ENCODE measurements at places on chromosomes 12 and 14. TPM values are rescaled to one million over a fixed set of nuclear protein-coding genes. Genes with fewer than 3 reads are reported as not detected.

DNA sequence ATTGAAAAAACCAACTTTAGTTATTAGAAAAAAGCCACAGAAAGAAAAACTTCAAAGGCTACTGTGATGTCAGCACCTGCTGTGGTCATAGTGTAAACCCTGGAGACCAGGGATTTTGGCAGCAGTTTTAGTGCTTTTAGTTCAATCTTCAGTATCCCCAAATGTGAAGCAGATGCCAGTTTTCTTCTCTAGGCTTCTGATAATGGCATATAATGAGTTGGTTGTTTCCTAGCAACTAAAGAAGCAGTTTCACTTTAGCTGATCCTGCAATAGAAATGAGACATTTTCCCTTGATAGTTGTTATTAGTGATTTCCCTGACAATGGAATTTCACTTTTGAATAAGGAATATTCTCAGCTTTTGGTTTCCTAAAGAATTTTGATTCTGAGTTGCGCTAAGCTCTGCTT, 131.2 kb downstream of the NUBPL start:
- no peak overlapping the region for H3K27ac ChIP-seq
- H3K27me3 ChIP-seq: no peaks in the 10 kb centered on the region
- no peak for DNase-seq

GRCh38 chr14:31326111-31326510, 94.2 kb downstream of the HEATR5A start:
- H3K4me3 ChIP-seq: no peak overlapping the region
- no peak for DNase-seq
- no peaks in the 10 kb centered on the region for H3K27me3 ChIP-seq
- H3K4me1 ChIP-seq: no peaks in the 10 kb centered on the region
- H3K27ac ChIP-seq: no peak overlapping the region

DNA sequence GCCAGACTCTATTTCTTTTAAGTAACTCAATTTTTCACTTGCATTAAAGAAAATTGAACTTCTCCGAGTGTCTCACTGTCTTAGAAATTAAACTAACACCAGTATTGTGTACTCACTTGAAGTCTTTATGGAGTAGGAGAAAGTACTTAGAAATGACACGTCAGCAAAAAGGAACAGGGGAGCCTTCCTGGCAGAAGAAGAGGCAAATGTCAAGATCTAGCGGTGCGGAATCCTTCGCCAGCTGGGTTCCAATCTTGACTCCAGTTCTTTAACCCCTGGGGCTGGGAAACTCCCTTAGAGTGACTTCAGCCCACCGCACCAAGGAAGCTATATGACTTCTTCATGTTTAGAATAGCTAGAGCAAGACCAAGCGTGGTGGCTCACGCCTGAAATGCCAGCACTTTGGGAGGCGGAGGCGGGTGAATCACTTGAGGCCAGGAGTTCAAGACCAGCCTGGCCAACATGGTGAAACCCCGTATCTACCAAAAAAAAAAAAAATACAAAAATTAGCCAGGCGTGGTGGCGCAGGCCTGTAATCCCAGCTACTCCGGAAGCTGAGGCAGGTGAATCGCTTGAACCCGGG, 34.4 kb downstream of the WBP11 start:
- no peaks in the 10 kb centered on the region for H3K27me3 ChIP-seq
- H3K36me3 ChIP-seq: no peaks in the 10 kb centered on the region
- peak overlapping the region; percentile 99 for H3K27ac ChIP-seq
- H3K4me3 ChIP-seq: peak overlapping the region; percentile 97
- no peak for DNase-seq
- peaks cover 12% of the 10 kb centered on the region for H3K4me1 ChIP-seq

DNA sequence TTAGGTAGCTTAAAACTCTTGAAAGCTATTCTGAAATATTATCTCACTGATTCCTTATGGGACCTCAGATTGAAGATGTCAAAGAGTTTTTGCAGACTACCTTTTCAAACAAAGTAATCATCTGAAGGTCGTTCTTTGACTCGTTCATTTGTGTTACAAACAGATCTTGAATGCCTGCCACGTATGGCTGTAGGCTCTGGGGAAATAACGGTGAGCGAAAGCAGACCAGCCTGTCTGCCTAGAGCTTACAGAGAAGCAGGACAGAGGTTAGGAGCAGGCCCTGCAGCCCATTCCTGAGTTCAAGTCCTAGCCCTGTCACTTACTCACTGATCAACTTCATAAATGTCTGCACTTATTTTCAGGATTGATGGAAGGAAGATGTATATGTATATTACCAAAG, 83.6 kb downstream of the FLRT2 start:
- H3K36me3 ChIP-seq: no peaks in the 10 kb centered on the region
- H3K27ac ChIP-seq: no peak overlapping the region
- DNase-seq: no peak
- no peaks in the 10 kb centered on the region for H3K4me1 ChIP-seq
- H3K27me3 ChIP-seq: no peaks in the 10 kb centered on the region
- H3K4me3 ChIP-seq: no peak overlapping the region

- no peak overlapping the region for H3K27ac ChIP-seq
- no peak overlapping the region for H3K4me3 ChIP-seq
- no peaks in the 10 kb centered on the region for H3K36me3 ChIP-seq
- no peak for DNase-seq
Observed at GRCh38 chr12:17489452-17489851, 600.5 kb downstream of the RERGL start.

- no peaks in the 10 kb centered on the region for H3K27me3 ChIP-seq
- no peaks in the 10 kb centered on the region for H3K36me3 ChIP-seq
- H3K4me1 ChIP-seq: no peaks in the 10 kb centered on the region
- DNase-seq: no peak
- no peak overlapping the region for H3K4me3 ChIP-seq
Observed at GRCh38 chr14:47439953-47440352, 235.5 kb downstream of the MDGA2 start.

- no peaks in the 10 kb centered on the region for H3K36me3 ChIP-seq
- H3K27ac ChIP-seq: no peak within 1 kb of the TSS
- peaks cover 12% of the 10 kb centered on the region for H3K27me3 ChIP-seq
- H3K4me3 ChIP-seq: no peak within 1 kb of the TSS
- DNase-seq: no peak
Observed at GRCh38 chr14:50871914-50872732, at the start of gene ABHD12B. TSS of gene ABHD12B (plus strand) at chr14:50872053. CDS start at chr14:50872175, 122 bp downstream.

- no peak overlapping the region for H3K4me3 ChIP-seq
- H3K36me3 ChIP-seq: no peaks in the 10 kb centered on the region
- H3K27me3 ChIP-seq: no peaks in the 10 kb centered on the region
Observed at GRCh38 chr14:36134038-36134437, 42.5 kb downstream of the PTCSC3 start.

DNA sequence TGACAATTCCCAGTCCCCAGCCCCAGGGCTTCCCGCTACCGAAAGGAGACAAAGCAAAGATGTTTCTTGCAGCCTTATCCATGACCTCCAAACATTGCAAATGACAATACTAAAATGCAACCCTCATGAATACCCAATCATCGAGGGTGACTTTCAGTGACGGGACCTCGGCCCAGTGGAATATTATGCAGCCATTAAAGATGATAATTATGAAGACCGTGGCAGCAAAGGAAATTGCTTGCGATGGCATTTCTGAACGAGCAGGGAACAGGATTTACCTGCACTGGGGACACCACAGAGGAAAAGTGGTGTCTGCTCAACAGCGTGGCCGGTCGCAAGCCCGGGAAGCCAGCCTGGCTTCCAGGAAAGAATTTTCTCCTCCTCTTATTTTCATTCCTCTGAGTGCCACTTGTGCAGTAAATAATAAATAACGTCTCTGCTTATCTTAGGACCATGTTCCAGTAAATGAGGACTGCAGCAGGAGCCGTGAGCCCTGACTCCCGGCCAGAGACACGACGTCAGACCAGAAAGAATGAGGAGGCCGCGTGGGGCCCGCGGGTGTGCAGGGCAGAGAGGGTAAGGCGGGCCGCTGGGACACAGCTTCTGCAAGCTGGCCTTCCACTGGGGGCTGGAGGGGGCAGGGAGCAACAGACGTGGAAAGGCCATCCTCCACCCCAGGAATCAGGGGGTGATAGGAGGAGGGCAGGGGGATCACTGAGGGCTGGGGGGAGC, 6.6 kb downstream of the C14orf180 start:
- no peak for DNase-seq
- no peak overlapping the region for H3K4me3 ChIP-seq
- no peaks in the 10 kb centered on the region for H3K36me3 ChIP-seq
- no peaks in the 10 kb centered on the region for H3K4me1 ChIP-seq

DNA sequence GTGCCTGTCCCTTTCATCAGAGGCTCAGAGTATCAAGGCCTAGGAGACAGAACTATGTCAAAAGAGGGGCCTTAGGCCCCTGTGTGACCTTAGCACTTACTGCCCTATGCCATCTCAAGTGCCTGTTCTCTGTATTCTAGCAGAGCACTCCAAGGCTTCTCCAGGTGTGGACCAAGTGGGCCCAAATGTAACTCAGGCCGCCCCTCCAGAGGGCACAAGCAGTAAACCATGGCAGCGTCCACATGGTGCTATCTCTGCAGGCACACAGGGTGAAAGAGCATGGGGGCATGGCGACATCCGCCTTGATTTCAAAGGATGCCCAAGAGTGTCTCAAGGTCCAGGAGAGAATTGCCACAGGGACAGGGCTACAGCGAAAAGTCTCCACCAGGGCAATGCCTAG, 628.7 kb downstream of the RPS29 start:
- H3K27me3 ChIP-seq: no peaks in the 10 kb centered on the region
- H3K36me3 ChIP-seq: no peaks in the 10 kb centered on the region
- no peak overlapping the region for H3K27ac ChIP-seq
- no peak overlapping the region for H3K4me3 ChIP-seq

DNA sequence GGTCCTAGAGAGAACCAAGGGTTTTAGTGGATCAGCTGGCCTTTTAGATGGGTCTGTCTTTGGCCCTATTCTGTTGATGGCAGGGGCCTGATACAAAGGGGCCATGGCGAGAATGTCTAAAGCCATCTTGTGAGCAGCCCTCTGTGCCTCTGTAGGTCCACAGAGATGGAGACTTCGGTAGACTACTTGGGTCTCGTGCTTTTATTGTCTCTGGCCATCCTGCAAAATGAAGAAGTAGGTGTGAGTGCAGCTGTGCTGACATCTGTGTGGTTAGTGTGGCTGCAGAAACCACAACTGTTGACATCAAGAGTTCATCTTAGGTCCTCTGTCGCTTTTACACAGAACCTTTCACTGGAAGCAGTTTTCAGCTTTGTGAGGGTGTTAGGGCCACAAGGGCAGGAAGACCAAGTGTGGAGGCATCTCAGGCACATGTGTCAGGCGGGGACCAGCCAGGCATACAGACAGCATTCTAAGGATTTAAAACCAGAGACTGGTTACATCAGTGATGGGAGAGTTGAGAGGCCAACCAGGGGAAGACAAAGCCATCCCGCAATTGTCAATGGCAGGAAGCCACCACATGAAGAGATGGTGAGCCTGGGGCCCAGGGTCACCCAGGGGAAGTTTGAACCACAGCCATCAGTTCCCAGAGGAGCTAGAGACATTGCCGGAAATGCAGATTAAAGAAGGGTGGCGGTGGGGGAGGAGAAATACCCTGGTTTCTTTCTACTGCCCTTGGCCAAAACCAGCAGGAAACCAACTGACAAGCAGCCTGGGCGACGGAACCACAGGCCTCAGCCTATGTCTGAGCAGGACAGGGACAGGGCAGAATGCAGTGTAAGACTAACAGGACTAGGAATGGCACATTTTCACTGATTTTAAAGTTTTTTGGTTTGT, 13.0 kb upstream of the TPCN1 start:
- no peak overlapping the region for H3K4me3 ChIP-seq
- H3K27me3 ChIP-seq: no peaks in the 10 kb centered on the region
- H3K4me1 ChIP-seq: peaks cover 42% of the 10 kb centered on the region
- H3K36me3 ChIP-seq: no peaks in the 10 kb centered on the region
- H3K27ac ChIP-seq: peak overlapping the region; percentile 40

GRCh38 chr12:58241099-58241498, 299.7 kb downstream of the ATP23 start:
- no peaks in the 10 kb centered on the region for H3K4me1 ChIP-seq
- no peak for DNase-seq
- H3K36me3 ChIP-seq: no peaks in the 10 kb centered on the region
- no peak overlapping the region for H3K4me3 ChIP-seq
- H3K27me3 ChIP-seq: no peaks in the 10 kb centered on the region

- H3K27ac ChIP-seq: no peak overlapping the region
Observed at GRCh38 chr12:66453120-66453519, 150.8 kb downstream of the HELB start.

GRCh38 chr14:54805445-54806322, 96.9 kb downstream of the GCH1 start:
- H3K4me3 ChIP-seq: no peak overlapping the region
- no peaks in the 10 kb centered on the region for H3K27me3 ChIP-seq
- no peak overlapping the region for H3K27ac ChIP-seq
- H3K36me3 ChIP-seq: no peaks in the 10 kb centered on the region
- DNase-seq: peak; percentile 90

DNA sequence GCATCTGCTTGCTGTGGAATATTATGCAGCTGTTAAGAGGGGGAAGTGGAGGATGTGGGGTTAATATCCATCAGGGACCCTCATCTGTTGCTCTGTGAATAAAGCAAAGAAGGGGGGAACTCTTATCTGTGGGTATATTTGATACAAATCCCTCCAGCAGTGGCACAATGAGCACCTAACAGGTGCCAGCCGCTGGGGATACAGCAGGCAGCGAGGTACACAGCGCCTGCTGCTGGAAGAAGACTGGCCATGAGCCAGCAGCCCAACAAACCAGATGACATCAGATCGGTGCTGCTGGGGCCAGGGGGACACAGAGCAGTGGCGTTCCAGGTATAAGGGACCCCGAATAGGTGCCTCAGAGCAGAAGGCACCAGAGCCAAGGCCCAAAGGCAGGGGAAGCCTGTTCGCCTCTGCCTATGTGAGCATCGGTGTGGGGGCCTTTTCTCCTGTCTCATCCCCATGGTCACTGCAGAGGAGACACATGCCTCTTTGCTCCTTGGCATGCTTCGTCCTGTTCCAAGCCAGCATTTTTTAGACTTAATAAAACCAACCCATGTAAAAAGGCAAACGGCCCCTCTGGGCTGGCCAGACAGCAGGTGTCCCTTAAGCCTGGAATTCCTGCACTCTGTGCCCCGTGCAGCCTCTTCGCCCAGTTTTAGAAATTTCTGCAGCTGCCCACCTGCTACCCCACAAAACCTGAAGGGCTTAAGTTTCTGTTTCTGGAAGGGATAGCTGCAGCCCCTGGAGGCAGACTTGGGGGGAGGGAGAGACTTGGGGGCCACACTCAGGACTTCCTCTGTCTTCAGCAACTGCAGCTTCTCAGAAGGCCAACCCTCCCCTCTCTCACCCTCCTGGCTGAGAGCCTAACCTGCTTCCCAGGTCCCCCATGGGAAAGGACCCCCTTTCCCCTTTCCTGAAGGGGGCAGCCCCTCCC, 1.6 kb upstream of the CKB start:
- H3K27me3 ChIP-seq: no peaks in the 10 kb centered on the region
- DNase-seq: no peak
- H3K4me3 ChIP-seq: no peak overlapping the region

DNA sequence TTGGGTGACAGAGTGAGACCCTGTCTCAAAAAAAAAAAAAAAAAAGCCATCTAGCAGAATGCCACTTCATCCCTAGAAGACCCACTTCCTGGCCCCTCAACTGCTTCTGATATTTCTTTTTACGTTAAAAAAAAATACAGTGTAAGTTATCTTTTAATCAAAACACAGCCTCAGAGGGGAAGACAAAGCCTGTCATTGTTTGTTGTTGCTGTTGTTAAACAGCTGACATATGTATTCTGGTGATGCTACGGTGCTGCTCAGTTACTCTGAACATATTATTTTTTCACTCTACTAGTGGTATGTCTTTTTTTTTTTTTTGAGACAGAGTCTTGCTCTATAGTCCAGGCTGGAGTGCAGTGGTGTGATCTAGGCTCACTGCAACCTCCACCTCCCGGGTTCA, 75.4 kb downstream of the PAPLN start:
- H3K4me1 ChIP-seq: peaks cover 10% of the 10 kb centered on the region
- no peaks in the 10 kb centered on the region for H3K27me3 ChIP-seq
- no peak overlapping the region for H3K27ac ChIP-seq
- DNase-seq: no peak
- H3K36me3 ChIP-seq: peaks cover 7% of the 10 kb centered on the region

Gene CD63
- 1,158 TPM for total RNA-seq

Gene MYBPC1
- not detected for total RNA-seq

Gene SIX1
- 0.14 TPM for total RNA-seq

Gene RHOJ
- 38.6 TPM for total RNA-seq

Gene TAS2R9
- not detected for total RNA-seq

Gene HELB
- 6.9 TPM for total RNA-seq

Gene KIF5A
- 0.14 TPM for total RNA-seq

Measured in upper lobe of right lung (tissue), 1 donor.